ENCODE measurements at places on chromosomes 5 and 9.
A peak's percentile ranks its signal among the peaks of the same experiment; 100 is the strongest.

GRCh38 chr5:88889189-88890069 is 6.4 kb upstream of the MEF2C start:
- H3K27me3 ChIP-seq = peaks cover 63% of the 10 kb centered on the region
- peak; percentile 58 for DNase-seq
- H3K4me1 ChIP-seq = peaks cover 15% of the 10 kb centered on the region

- DNase-seq = no peak
- no peaks in the 10 kb centered on the region for H3K4me1 ChIP-seq
- no peaks in the 10 kb centered on the region for H3K27me3 ChIP-seq
- H3K36me3 ChIP-seq = no peaks in the 10 kb centered on the region
Measured at GRCh38 chr5:57508211-57508610, 25.6 kb upstream of the ACTBL2 start.

DNA sequence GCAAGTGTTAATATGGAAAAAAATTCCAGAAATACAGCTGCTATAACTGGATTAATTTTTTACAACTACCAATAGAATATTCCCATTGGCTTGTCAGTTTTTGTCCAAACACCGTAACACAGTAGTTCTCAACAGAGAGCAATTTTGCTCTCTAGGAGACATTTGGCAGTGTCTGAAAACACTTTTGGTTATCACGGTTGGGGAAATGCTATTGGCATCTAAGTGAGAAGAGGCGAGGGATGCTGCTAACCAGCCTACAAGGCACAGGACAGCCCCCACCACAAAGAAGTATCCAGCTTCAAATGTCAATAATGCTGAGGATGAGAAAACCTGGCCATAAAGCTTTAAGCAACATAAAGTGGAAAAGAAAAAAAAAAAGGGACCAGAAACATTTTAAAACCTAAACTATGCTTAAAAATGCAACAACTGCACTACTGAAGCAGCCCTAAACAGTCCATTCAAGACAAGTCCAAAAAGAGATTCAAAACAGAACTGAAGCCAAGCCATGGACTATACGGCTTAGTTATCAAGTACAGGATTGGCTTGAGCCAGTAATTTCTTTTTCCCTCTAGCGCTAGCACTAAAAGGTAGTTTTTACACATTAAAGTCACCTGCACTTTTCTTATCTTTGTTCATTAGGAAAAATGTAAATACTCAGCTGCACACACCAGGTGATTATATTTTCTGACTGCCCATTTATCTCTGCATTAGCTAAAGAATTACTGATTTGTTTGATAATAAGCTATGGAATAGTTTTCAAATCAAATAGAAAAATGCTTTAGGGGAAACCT is 83.9 kb downstream of the NR3C1 start:
- no peaks in the 10 kb centered on the region for H3K27me3 ChIP-seq
- no peaks in the 10 kb centered on the region for H3K36me3 ChIP-seq
- no peaks in the 10 kb centered on the region for H3K4me1 ChIP-seq
- DNase-seq = no peak

DNA sequence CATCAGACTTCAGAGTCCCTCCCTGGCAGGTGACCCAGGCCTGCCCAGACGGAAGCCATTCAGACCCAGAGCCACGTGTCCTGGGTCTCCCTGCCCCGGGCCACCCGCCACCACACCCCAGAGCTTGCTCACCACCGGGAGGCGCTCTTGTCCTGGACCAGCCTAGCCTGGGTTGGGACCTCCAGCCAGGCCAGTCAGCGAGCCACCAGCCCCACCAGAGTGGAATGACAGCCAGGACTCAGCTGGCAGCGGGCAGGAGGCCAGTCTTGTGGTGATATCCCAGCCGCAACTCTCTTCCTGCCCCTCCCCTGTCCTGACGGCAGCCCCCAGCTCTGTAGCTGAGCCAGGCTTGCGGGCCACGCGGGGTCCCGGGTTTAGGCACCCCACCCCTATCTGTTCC is 1.7 kb upstream of the PTGDS start:
- no peaks in the 10 kb centered on the region for H3K27me3 ChIP-seq
- H3K4me1 ChIP-seq = no peaks in the 10 kb centered on the region
- no peak overlapping the region for H3K4me3 ChIP-seq
- DNase-seq = peak; percentile 82
- H3K27ac ChIP-seq = no peak overlapping the region

GRCh38 chr9:130379649-130379970 is 65.2 kb upstream of the ASS1 start:
- no peak overlapping the region for H3K27ac ChIP-seq
- H3K4me3 ChIP-seq = no peak overlapping the region
- no peaks in the 10 kb centered on the region for H3K27me3 ChIP-seq
- DNase-seq = no peak
- no peaks in the 10 kb centered on the region for H3K4me1 ChIP-seq
- no peaks in the 10 kb centered on the region for H3K36me3 ChIP-seq

- H3K36me3 ChIP-seq = no peaks in the 10 kb centered on the region
- DNase-seq = no peak
- no peak overlapping the region for H3K27ac ChIP-seq
- H3K4me3 ChIP-seq = no peak overlapping the region
- no peaks in the 10 kb centered on the region for H3K27me3 ChIP-seq
- no peaks in the 10 kb centered on the region for H3K4me1 ChIP-seq
Measured at GRCh38 chr5:65413822-65414221, 67.9 kb downstream of the ADAMTS6 start.

- DNase-seq = no peak
- H3K27ac ChIP-seq = no peak overlapping the region
- no peaks in the 10 kb centered on the region for H3K36me3 ChIP-seq
- H3K4me3 ChIP-seq = no peak overlapping the region
- no peaks in the 10 kb centered on the region for H3K4me1 ChIP-seq
- no peaks in the 10 kb centered on the region for H3K27me3 ChIP-seq
Measured at GRCh38 chr9:22175972-22176545, 167.0 kb upstream of the CDKN2B start.

- no peaks in the 10 kb centered on the region for H3K36me3 ChIP-seq
- H3K4me1 ChIP-seq = peaks cover 16% of the 10 kb centered on the region
- peak overlapping the region; percentile 86 for H3K27ac ChIP-seq
- no peak overlapping the region for H3K4me3 ChIP-seq
- DNase-seq = peak; percentile 71
Measured at GRCh38 chr9:72454871-72455491, 66.4 kb upstream of the TMC1 start.

- no peak overlapping the region for H3K27ac ChIP-seq
- H3K27me3 ChIP-seq = no peaks in the 10 kb centered on the region
- H3K4me3 ChIP-seq = no peak overlapping the region
- H3K4me1 ChIP-seq = peaks cover 30% of the 10 kb centered on the region
- no peaks in the 10 kb centered on the region for H3K36me3 ChIP-seq
- DNase-seq = peak; percentile 39
Measured at GRCh38 chr5:107365320-107366109, 305.2 kb downstream of the EFNA5 start.
